Activated CD8-positive, alpha-beta memory T cell treated with anti-CD3 and anti-CD28 coated beads, Interleukin-2, amount 10 ng/mL, durations not matched to agents 7 days and 5 days (primary cell): ENCODE measurements at places on chromosomes 5 and 9. TPM values are rescaled to one million over a fixed set of nuclear protein-coding genes. Genes with fewer than 3 reads are reported as not detected.

The PCDHB3 gene
- total RNA-seq: not detected

DNA sequence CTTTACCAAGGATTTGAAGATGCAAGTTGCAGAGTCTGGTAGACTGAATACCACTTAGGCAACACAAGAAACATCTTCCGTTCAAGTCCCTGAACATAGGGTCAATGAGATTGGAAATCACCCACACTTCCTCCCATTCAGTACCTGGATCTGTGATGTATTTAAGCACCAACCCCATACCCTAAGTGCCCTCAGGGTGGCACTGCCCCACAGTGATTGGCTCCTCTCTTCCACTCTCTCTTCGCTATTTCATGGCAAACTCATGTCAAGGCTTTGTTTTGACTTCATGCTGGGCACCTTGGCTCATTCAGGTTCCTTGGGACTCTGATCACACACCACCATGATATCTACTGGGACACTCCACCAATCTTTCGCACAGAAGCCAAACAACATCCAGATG lies 53.7 kb downstream of the GGTA1 start:
- no peak overlapping the region for H3K4me3 ChIP-seq
- peak; percentile 53 for DNase-seq
- peaks cover 17% of the 10 kb centered on the region for H3K4me1 ChIP-seq
- H3K36me3 ChIP-seq: peaks cover 4% of the 10 kb centered on the region

The C8G gene
- 1.7 TPM for total RNA-seq

- peaks cover 11% of the 10 kb centered on the region for H3K27me3 ChIP-seq
- no peak for DNase-seq
- no peak overlapping the region for H3K4me3 ChIP-seq
- H3K4me1 ChIP-seq: no peaks in the 10 kb centered on the region
- H3K27ac ChIP-seq: no peak overlapping the region
Measured at GRCh38 chr5:109479260-109479860, 69.6 kb upstream of the PJA2 start.

The ACSL6 gene
- total RNA-seq: 10.9 TPM

GRCh38 chr5:72326306-72326649 lies 6.1 kb downstream of the PTCD2 start:
- H3K4me3 ChIP-seq: no peak overlapping the region
- no peaks in the 10 kb centered on the region for H3K27me3 ChIP-seq
- DNase-seq: no peak
- H3K36me3 ChIP-seq: peaks cover 52% of the 10 kb centered on the region
- H3K4me1 ChIP-seq: peaks cover 12% of the 10 kb centered on the region

The AK3 gene
- 35.6 TPM for total RNA-seq

GRCh38 chr9:75064307-75065025 lies 23.5 kb downstream of the NMRK1 start:
- no peak for DNase-seq
- H3K4me1 ChIP-seq: no peaks in the 10 kb centered on the region
- no peak overlapping the region for H3K4me3 ChIP-seq
- H3K27ac ChIP-seq: no peak overlapping the region
- H3K27me3 ChIP-seq: no peaks in the 10 kb centered on the region
- H3K36me3 ChIP-seq: peaks cover 32% of the 10 kb centered on the region

- no peak overlapping the region for H3K27ac ChIP-seq
- no peaks in the 10 kb centered on the region for H3K4me1 ChIP-seq
- H3K36me3 ChIP-seq: no peaks in the 10 kb centered on the region
- no peaks in the 10 kb centered on the region for H3K27me3 ChIP-seq
- H3K4me3 ChIP-seq: no peak overlapping the region
Measured at GRCh38 chr5:101955891-101956290, 340.2 kb downstream of the SLCO4C1 start.

DNA sequence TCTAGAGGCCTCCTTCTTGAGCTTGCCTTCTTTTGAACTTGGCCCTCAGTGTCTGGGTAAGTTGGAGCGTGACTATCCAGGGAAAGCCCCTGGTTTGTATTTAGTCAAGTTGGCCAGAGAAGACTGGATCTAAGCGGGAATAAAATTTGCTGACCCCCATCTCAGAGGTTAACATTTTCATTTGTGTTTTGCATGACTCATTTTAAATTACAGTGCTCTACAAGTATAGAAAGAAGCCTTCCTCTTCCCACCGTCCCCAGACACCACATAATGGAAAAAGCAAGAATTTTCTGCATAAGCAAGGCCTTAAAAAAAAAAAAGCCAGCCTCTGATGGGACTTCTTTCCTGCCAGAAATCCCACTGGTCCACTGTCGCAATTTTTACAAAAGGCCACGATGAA lies 27.2 kb downstream of the PIK3R1 start:
- no peak overlapping the region for H3K4me3 ChIP-seq
- no peak overlapping the region for H3K27ac ChIP-seq
- DNase-seq: no peak
- peaks cover 63% of the 10 kb centered on the region for H3K4me1 ChIP-seq
- H3K36me3 ChIP-seq: peaks cover 34% of the 10 kb centered on the region

GRCh38 chr9:71692337-71692736 lies 76.0 kb downstream of the CEMIP2 start:
- no peaks in the 10 kb centered on the region for H3K27me3 ChIP-seq
- H3K36me3 ChIP-seq: peaks cover 48% of the 10 kb centered on the region
- peak overlapping the region; percentile 42 for H3K27ac ChIP-seq
- DNase-seq: no peak
- no peak overlapping the region for H3K4me3 ChIP-seq

DNA sequence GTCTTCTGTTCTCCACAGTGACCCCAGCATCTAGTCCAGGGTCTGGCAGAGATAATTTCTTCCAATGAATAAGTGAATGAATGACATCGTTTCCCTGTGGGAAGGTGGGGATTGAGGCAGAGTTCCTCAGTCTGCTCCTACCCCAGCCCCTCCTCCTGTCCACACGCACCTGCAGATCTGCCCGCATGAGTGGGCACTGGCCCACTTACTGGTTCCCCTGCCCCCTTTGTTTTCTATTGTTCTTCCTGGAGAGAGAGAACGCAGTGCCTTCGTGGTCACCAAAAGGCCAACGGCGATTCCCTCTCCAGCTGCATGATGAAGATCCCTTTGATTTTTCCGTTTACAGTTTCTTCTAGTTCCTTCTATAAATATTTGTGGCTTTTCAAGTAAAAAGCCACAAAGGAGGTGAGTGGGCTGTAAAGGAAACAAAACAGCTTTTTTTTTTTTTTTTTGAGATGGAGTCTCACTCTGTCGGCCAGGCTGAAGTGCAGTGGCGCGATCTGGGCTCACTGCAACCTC lies 5.8 kb upstream of the FPGS start:
- peaks cover 9% of the 10 kb centered on the region for H3K36me3 ChIP-seq
- H3K4me1 ChIP-seq: peaks cover 35% of the 10 kb centered on the region
- H3K27me3 ChIP-seq: no peaks in the 10 kb centered on the region
- H3K4me3 ChIP-seq: peak overlapping the region; percentile 59

The MYMK gene
- not detected for total RNA-seq
